SK-N-SH (cell line): ENCODE measurements at places on chromosomes 1 and 21. TPM values are rescaled to one million over a fixed set of nuclear protein-coding genes. Genes with fewer than 3 reads are reported as not detected.
A peak's percentile ranks its signal among the peaks of the same experiment; 100 is the strongest.

The S100A12 gene
- not detected in 2 replicates for polyA plus RNA-seq

The ST6GALNAC5 gene
- 10.6 and 11.1 TPM in 2 replicates for polyA plus RNA-seq

The RAB25 gene
- polyA plus RNA-seq, result not detected in 2 replicates

The PCSK9 gene
- 0.02 and 0.03 TPM in 2 replicates for polyA plus RNA-seq

The CLDN17 gene
- polyA plus RNA-seq, result not detected in 2 replicates

The GSTM2 gene
- 70.2 and 97.6 TPM in 2 replicates for polyA plus RNA-seq

GRCh38 chr1:110390692-110391245 is at the start of gene SLC16A4:
TSS of gene SLC16A4 (minus strand) at chr1:110391026. CDS start at chr1:110389323, 1,703 bp downstream.
- DNase-seq, result peak; percentile 39

DNA sequence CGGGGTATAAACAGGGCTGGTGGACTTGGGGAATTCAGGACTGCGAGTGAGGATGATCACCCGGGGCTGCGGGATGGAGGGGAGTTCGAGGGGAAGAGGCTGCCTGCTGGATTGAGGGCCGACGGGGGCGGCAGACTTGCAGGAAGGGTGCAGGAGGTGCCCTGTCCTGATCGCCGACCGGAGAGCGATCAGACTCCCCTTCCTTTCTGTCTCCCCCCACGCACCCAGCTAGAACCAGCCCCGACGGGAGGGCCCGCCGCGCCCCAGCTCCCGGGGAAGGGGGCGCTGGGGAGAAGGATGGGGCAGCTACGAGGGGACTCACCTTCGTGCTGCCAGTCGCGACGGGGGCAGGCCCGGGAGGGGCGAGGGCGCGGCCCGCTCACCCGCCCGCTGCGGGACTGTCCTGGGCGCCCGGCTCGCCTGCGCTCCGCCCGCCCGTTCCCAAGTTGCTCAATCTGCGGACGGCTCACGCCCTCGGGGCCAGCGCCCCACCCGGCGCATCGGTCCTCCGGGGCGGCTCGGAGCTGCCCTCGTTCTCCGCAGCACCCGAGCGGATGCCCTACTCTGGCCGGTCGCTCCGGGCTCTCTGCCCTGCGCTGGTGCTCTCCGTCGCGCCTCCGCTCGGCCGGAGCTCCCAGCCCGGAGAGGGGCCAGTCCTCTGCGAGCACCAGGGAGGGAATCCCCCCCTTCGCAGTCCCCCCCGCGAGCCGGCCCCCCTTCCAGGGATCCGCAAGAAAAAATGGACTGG is at the start of gene RSPO1:
RSPO1 (minus strand) TSS at position 649 of the 748 bp plus-strand sequence. CDS start 5,231 bp downstream, outside the sequence.
- peak; percentile 91 for DNase-seq

- no peak for DNase-seq
Observed at GRCh38 chr1:8746554-8746953, 70.9 kb downstream of the RERE start.

GRCh38 chr1:179807291-179807690 is 64.2 kb downstream of the FAM163A start:
- DNase-seq, result no peak

DNA sequence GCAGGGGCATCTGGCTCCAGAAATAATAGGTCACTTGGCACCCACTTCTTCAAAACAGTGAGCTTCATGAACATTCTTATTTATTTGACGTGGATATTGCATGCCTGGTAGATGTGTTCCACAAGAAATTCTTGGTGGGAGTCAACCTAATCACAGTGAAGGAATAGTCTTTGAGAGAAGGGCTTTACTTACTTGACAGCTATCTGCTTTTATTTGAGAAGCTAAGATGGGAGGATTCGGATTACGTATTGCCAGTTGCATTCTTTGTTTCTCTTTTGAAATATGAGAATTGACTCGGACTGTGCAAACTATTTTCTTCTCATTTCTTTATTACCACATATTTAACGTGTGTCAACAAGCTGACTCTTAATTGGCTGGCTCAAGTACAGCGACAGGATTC is 117.2 kb downstream of the FASLG start:
- no peak for DNase-seq

- no peak for DNase-seq
Observed at GRCh38 chr1:223125766-223126165, 17.3 kb downstream of the TLR5 start.

- DNase-seq, result peak; percentile 41
Observed at GRCh38 chr1:173255214-173255813, 48.2 kb upstream of the TNFSF4 start.

GRCh38 chr1:41941381-41941780 is 22.7 kb upstream of the HIVEP3 start:
- DNase-seq, result no peak

- no peak for DNase-seq
Observed at GRCh38 chr1:89725011-89725370, 92.1 kb downstream of the LRRC8C start.

DNA sequence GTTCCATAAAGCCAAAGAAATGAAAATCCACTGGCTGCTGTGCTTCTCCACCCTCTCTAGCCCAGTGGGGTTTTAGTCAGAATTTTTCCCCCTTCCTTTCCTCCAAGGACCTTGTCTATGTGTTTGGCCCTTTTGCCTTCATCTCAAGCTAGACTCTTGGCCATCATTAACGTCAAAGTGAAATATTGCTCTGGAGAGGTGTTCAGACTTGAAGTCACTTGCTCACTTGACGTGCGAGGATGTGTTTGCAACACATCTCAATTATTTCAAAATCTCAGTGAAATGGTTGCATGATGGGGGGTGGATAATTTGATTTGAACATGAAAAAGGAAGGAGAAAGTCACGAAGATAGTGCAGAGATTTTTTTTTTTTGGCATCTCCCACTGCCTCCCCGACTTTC is 13.6 kb downstream of the EVA1C start:
- DNase-seq, result no peak
